Urinary bladder (tissue), 4 donors: ENCODE measurements at places on chromosomes 16 and 17. TPM values are rescaled to one million over a fixed set of nuclear protein-coding genes. Genes with fewer than 3 reads are reported as not detected.

ITGA2B gene
- 0.56 TPM for polyA plus RNA-seq

KCNG4 gene
- polyA plus RNA-seq = not detected

SMIM36 gene
- not detected for polyA plus RNA-seq

ABCA8 gene
- polyA plus RNA-seq = 43.6 TPM

CDIP1 gene
- 28.7 TPM for polyA plus RNA-seq

ZNF423 gene
- 6.4 TPM for polyA plus RNA-seq

SLC12A3 gene
- polyA plus RNA-seq = 0.06 TPM

EVI2A gene
- 7.8 TPM for polyA plus RNA-seq

KRT222 gene
- 0.65 TPM for polyA plus RNA-seq

YPEL3 gene
- polyA plus RNA-seq = 117 TPM

SLFN14 gene
- polyA plus RNA-seq = not detected

MPP3 gene
- 5.4 TPM for polyA plus RNA-seq

MYH13 gene
- polyA plus RNA-seq = 0.01 TPM

NOXO1 gene
- polyA plus RNA-seq = 0.16 TPM

EVPLL gene
- polyA plus RNA-seq = 0.84 TPM

KRTAP1-5 gene
- 0.11 TPM for polyA plus RNA-seq
